ENCODE measurements at places on chromosomes 3 and 15.

DNA sequence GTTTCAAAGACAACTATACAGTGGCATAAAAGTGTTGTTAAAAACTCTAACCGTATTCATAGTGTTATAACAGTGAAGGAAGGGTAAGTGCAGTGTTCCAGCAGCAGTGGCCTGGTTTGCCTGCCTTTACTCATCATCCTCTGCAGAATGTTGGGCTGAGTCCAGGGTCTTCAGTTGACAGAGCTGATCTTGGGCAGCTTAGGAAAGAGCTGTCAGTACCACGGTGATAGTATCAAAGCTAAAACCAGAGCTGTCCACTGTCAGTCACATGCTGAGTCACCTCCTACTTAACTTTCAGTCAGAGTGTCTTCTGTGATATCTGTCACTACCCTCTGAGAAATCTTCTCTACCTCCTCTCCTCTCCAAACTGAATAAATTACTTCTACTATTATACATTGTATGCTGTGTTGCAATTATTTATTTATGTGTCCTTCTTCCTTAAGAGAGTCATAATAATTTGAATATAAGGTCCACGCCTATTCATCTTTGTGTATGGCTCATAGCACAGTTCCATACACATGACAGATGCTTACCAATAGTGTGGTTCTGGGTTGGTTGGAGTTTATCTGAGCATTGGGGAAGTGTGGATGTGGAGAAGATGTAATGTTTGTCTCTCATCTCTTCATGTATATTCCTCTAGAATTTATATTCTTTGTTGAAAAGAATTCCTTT lies 242.1 kb downstream of the ZIC1 start:
- DNase-seq: no peak

GRCh38 chr3:149199474-149199873 lies 22.2 kb downstream of the CP start:
- DNase-seq: no peak

DNA sequence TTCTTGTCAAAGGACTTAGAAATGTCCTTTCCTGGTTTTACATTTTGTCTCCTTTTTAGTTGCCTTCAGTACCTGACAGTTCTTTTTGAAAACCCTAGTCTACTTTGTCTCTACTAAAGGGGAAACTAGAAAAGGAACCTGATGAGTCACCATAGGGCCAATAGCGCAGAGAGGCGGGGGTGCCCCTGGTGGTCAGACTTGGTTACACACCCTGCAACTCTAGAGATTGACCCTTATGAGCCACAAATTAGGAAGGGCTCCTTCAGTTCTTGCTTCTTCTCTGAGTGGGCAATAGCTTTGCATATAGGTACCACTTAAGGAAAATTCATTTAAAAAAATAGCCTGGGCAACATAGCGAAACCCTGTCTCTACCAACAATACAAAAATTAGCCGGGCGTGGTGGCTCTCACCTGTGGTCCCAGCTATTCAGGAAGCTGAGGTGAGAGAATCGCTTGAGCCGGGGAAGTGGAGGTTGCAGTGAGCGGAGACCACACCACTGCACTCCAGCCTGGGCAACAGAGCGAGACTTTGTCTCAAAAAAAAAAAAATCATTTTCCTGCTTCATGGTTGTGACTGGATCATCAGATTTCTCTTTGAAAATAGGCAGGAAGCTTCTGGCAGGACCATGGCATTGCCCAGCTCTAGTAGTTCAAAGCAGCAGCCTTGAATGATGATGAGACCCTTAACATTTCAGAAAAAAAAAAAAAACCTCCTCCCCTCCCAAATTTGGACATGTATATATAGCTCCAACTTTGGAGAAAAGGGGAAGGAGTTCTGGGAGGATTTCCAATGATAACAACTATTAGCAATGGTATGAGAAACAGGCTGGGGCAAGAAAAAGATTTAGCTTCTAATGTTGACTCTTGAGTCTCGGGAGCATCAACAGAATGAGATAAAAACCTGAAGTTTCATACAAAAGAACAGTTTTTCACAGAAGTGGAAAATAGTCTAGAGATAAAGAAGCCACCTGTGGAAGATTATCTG lies 45.2 kb upstream of the RASA2 start:
- DNase-seq: peak; percentile 72

DNA sequence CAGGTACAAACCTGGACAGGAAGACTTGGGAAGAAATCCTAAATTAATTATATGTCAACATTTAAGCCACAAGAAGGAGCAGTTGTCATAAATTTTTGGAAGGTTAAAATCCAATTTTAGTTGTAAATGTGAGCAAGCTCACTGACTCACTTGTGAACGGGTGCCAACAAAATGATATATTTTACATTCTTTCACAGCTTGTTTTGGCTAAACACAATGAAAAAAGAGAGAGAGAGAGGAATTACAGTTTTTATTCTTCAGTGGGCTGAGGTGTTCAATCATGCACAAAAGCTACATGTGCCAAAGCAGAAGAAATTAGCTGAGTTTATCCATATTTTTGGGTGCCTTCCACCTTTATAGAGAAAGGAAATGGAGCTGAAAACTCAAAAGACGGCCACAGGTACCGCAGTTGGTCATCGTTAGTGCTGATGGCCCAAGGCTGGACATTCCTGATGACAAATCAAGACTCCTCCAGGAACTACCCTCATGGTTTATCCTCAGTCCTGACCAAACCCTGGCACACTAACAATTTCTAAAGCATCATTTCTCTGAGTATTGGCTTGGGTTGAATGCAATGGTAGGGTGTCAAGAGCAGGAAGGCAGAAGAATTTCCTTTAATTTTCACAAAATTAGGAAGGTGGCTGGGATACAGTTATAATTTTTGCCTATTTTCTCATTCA lies 37.6 kb upstream of the WNT5A start:
- no peak for DNase-seq

GRCh38 chr3:72255791-72256559 lies 471.0 kb upstream of the PROK2 start:
- DNase-seq: peak; percentile 37

GRCh38 chr3:195895078-195895860 lies 13.1 kb downstream of the TNK2 start:
- DNase-seq: peak; percentile 72

- DNase-seq: no peak
Observed at GRCh38 chr3:167330993-167331785, 48.9 kb downstream of the ZBBX start.

- DNase-seq: no peak
Observed at GRCh38 chr3:40938591-40938990, 260.7 kb upstream of the CTNNB1 start.

DNA sequence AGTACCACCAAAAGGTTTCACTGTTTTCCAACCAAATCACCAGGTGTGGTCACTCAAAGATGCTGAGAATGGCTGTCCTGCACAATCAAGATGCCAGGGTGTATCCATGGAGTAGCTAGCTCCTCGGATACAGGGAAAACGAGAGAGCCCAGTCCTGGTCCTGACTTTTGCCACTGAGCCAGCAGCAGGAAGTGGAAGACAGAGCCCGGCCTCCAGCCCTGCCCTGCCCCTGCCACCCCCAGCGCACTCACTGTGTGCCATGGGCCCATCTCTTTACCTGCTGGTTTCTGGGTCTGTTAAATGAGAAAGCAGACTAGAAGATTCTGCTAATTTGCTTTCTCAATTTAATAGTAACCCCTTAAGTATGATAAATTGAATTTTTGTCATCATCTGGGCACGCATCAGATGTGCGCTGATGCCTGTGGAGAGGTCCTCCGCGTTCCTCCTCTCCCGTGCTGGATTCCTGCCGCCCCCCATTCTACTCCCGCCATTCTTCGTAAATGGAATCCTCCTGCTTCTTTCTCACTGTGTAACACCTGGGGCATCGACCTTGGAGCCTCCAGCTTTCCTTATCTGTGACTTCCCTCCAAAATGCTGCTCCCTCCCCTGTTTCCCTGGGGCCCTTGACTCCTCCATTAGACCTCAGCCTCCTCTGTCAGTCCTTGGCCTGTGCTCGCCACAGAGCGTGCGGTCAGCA lies 18.0 kb downstream of the TNFAIP8L3 start:
- no peak for DNase-seq

GRCh38 chr3:42036483-42036823 lies 54.7 kb upstream of the TRAK1 start:
- no peak for DNase-seq

DNA sequence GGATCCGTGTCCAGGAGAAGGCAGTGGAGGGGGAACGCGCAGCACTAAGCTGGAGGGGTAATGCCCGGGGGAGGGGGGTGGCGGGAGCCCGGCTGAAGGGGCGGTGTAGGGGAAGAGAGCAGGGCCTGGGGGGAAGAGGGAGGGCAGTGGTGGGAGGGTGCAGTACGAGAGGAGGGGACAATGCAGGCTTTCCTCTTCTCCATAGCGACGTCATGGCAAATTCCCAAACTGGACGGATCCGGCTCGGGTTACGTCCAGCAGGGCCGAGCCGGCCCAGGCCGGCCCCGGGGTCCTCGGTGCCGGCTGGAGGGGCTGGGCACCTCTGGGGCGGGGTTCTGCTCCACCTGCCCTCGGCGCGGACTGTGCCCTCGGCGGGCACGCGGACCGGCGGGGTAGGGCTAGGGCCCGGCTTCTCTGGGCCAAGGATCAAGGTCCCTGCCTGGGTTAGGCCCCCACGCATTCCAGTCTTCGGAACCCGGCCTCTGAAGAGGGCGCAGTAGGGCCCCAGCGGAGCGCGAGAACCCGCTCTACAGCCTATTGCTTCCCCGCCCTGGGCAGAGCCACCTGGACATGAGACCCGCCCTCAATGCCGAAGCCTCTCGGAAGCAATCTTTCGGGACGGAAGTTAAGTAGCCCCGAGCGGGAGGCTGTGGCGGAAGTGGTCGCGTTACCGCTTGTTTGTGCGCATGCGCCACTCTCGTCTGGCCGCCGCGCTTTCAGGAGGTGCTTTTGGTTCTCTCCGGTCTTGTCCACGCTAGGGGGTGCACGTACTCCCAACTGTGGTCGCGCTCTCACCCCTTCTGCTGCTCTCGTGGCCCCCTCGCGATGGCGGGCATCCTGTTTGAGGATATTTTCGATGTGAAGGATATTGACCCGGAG lies 1.4 kb downstream of the POLR2H start:
- DNase-seq: peak; percentile 95

GRCh38 chr3:158837240-158837639 lies 35.4 kb downstream of the MFSD1 start:
- DNase-seq: no peak

DNA sequence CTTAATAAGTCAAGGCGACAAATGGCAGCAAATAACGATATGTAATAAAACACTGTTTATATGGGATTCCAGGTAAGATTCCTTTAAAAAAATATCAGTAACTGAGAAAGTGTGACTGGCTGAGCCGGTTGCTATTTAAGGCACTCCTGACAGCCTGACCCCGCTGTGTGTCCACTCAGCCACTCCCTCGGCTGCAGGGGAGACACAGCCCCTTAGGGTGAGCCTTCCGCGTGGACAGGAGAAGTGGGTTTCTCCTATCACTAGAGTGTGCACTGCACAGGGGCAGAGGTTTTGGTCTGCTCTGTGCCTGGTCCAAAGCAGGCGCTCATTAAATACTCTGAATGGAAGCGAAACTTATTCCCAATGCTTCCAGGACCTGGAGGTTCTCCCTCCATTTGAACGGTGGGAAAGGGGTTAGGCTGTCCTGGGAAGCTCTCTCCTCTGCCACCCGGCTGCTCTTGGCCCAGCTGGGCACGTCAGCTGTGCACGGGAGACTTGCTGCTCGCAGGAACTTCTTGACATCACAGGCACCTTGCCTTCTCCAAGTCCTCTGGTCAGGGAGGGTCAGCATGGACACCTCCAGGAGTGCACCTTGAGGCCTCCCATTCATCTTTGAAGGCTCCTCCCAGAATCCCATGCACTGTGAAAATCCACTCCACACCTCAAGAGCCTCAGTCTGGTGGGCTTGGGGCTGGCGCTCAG lies 43.3 kb upstream of the SLCO2A1 start:
- DNase-seq: no peak

DNA sequence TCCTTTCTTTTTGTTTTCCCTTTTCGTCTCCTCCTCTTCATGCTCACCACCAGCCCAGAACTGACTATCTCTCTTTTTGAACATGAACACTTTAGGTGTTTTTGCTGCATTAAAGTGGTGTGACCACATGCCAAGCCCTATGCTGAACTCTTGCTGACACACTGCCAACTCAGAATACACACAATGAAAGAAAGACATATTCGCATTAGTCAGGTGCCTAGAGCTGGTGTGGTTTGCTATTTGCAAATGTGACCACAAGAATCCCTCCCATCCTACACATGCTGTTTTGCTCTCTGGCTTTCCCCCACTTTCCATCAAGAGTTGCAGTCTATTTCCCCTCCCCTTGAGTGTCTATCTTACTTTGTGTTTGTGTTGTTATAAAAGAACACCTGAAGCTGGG lies 967.8 kb upstream of the CFAP20DC start:
- DNase-seq: peak; percentile 45

DNA sequence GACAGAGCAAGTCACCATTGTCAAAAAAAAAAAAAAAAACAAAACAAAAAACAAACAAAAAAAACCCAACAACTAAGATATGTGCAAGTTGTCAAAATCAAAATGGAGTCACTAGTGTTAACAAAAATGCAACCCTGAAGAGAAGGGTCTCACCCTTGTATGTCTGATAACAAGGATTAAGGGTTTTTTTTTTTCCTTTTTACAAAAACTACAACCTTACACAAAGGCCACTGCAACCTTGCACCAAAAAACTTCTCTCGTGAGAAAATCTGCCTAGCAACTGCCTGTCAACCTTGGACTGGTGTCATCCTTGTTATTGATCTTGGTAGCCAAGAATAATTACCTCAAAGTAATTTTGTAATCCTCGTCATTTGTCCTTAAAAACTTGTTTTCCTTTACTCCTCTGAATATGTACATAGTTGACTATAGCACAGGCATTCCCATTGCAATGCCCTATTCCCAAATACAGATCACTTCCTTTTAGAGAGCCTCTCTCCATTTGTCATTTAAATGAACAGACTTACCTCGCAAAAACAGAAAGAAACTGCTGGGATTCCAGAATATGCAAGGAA lies 24.0 kb downstream of the TFRC start:
- no peak for DNase-seq

GRCh38 chr3:61452535-61453090 lies 108.8 kb upstream of the PTPRG start:
- DNase-seq: no peak

GRCh38 chr3:58572634-58573230 lies 4.5 kb downstream of the FAM107A start:
- DNase-seq: no peak

DNA sequence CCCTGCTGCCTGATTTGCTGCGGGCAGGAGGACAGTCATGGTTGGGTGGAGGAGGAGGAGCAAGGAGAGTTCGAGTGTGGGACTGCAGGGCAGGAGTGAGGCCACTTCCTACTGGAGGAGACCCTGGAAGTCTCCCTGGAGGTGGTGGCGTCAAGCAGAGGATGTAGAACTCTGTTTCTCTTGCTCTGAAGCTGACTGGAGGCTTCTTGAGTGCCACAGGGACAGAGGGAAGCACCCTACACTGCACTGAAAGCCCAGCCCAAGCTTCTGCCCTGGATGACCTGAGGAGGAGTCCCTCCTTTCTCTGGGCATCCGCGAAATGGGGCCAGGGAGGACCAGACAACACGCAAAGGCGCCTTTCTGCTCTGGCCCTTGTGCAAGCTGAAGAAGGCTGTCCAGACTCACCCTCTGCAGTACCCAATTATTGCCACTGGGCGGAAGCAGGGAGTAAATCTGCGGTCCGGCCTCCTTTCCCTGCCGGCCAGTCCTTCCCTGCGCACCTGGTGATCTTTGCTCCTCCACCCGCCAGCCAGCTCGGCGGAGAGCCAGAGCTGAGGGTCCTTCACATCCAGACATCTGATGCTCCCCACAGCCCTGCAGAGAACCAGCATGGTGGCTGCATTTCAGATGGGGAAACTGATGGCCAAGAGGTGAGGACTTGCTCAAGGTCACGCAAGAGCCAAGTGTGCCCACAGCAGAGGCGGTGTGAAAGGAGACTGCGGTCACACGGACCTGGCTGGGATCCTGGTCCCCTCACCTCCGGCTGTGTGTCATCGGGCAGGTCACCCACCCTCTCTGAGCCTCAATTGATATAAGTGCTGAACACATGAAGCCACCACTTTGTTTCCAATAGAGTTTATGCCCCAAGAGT lies 207.1 kb downstream of the TBC1D2B start:
- peak; percentile 17 for DNase-seq
